Activated T-cell treated with anti-CD3 and anti-CD28 coated beads, Interleukin-2, amount 50 U/mL, for 48 hours (primary cell): ENCODE measurements at places on chromosomes 7 and 10.

GRCh38 chr10:25952857-25953256 is 18.8 kb downstream of the MYO3A start:
- DNase-seq, result no peak

- peak; percentile 75 for DNase-seq
Observed at GRCh38 chr7:129824291-129825208, 128.2 kb downstream of the UBE2H start.

GRCh38 chr7:50346545-50347497 is 42.3 kb downstream of the IKZF1 start:
- no peak for DNase-seq

GRCh38 chr10:45432700-45433472 is 58.9 kb downstream of the ALOX5 start:
- no peak for DNase-seq

- DNase-seq, result no peak
Observed at GRCh38 chr7:80791509-80791929, 127.3 kb downstream of the SEMA3C start.

GRCh38 chr7:127891144-127891543 is 140.1 kb downstream of the LRRC4 start:
- no peak for DNase-seq
